ENCODE measurements at places on chromosomes 2 and 18.

DNA sequence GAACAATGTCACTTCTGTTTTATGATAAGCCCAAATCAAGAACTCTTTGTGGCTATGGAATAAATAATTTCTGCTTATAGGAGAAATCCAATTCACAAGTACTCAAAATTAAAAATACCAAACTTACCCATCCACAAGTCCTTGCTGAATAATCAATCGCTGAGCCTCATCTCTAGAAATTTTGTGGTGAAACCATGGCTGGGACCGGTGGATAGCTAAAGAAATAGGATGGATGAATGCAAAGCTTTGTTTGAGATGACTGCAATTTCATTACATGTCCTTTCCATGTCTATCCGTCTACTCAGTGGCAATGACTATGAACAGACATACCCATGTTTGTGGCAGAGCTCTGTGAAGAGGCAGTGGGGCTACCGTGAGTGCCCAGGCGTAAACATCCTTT, 124.4 kb downstream of the GRB14 start:
- DNase-seq, result no peak

DNA sequence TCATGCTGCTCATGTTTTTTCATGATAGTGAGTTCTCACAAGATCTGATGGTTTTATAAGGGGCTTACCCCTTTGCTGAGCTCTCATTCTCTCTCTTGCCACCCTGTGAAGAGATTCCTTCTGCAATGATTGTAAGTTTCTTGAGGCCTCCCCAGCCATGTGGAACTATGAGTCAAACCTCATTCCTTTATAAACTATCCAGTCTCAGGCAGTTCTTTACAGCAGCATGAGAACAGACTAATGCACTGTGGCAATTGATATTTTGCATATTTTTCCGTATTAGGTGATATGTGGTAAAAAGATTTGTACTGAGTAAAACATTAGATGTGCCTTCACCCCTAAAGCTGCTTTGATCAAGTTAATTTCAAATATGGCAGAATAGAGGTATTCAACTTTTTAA, 48.8 kb downstream of the RAB27B start:
- no peak for DNase-seq

- peak; percentile 8 for DNase-seq
These were observed 56.8 kb upstream of the ETAA1 start for GRCh38 chr2:67340133-67341011.

DNA sequence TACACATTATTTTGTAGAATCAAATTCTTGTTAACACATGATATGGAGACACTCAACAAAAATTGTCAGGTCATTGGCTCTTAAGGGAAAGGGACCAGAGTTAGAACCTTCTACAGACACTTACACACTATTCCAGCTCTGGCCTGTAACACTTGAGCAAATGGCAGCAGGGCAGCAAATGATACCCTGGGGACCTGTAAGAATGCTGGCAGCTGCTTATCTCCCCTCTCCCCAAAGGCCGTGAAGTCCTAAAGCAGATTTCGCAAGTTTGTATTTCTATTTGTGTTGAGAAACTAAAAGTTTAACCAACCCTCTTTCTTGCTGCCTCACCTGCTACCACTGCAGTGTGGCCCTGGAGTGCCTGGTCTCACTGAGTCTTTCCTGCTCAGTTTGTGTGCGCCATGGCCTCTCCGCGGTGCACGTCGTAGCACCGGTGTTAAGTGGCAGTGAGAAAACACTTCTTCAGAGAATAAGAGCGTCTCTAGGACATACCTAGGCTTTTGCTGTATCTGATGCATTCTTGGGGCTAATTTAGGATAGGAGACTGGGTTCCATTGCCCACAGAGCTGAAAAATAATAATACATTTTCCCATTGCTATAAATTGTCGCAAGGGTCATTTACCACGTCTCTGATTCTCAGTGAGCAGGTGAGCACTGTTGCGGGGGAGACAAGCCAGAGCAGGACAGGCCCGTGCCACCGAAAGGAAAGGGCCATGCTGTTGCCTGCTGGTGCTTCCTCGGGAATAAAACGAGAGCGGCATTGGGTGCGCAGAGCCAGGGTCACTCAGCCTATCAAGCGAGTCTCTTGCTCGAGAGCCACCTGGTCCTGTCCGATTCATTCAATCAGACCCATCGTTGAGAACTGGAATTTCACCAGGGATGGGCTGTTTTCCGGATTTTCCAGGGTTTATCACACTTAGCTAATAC, 204.9 kb downstream of the PTGR3 start:
- no peak for DNase-seq

DNA sequence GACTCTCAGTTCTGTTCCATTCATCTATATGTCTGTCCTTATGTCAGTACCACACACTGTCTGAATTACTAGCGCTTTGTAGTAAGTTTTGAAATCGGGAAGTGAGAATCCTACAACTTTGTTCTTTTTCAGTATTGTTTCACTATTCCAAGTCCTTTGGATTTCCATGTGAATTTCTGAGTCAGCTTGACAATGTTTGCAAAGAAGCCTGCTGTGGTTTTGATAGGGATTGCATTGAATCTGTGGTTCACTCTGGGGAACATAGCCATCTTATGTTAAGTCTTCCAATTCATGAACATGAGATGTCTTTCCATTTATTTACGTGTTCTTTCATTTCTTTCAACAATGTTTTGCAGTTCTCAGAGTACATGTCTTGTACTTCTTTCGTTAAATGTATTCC, 15.0 kb downstream of the SLC3A1 start:
- no peak for DNase-seq

All from NCI-H446 (cell line).